ENCODE measurements at places on chromosomes 16 and 17.
A peak's percentile ranks its signal among the peaks of the same experiment; 100 is the strongest.

- DNase-seq, result peak; percentile 67
Measured at GRCh38 chr17:40399185-40399584, 18.5 kb downstream of the TOP2A start.

DNA sequence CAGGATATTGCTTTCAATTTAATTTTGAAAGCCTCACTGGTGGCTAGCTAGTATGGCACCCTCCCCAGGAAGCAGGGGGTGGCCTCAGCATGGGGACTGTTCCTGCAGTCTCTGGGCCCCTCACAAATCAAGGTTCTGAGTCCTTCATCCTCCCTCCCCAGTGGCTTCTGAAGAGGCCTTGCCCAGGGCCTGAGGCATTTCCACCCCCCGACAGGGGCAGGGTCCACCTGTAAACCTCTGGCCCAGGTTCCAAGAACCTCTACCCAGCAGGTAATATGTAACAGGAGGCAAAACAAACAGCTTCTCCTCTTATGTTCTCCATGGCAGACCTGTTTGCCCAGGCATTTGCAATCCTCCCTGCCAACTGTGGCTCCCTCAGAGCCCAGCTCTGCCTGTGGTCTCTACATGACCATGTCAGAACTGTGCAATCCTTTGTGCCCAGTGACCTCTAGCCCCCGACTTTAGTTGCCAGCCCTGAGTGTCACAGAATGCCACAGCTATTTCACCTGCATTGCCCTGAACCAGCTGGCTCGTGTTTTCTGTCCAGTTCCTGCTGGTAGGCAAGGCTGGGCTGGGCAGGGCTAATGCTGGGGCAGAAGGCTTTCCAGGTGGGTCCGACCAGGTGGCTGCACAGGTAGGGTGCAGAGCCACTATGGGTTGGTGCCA lies 14.3 kb downstream of the ACSF2 start:
- no peak for DNase-seq

DNA sequence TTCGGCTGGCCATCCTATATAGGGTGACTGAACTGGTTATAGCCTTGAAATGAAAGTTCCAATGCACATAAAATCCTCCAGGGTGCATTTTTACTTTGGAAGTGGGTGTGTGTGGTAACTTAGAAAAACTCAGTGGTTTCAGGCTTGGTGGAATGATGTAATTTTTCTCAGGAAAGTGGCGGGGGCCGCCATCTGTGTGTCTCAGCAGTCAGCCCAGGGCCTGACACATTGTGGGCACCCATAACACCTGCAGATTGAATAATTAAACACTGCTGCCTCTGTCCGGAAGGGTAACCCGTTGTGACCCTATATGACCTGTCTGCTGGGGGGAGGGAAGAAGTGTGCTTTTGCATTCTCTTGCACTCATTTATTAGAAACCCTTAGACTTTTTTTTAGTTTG lies 2.2 kb upstream of the PDP2 start:
- peak; percentile 91 for DNase-seq

GRCh38 chr17:82351254-82351712 lies 7.8 kb upstream of the TEX19 start:
- no peak for DNase-seq

DNA sequence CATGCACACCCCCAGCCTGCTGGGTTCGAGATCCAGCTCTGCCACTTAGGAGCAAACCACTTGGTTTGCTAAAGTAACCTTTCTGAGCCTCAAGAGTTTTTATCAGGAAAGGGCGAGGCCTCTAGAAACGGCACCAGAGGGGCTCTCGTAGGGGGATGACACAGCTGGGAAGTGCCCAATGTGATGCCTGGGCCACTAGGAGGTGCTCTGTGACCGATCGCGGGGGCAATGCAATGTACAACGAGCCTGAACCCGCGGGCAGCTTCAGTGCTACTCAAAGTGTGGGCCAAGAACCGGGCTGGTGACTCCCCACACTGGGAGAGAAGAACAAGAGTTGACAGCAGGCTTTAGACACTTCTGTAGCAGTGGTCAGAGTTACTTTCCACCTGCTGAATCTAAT lies 9.4 kb downstream of the C16orf89 start:
- peak; percentile 77 for DNase-seq

DNA sequence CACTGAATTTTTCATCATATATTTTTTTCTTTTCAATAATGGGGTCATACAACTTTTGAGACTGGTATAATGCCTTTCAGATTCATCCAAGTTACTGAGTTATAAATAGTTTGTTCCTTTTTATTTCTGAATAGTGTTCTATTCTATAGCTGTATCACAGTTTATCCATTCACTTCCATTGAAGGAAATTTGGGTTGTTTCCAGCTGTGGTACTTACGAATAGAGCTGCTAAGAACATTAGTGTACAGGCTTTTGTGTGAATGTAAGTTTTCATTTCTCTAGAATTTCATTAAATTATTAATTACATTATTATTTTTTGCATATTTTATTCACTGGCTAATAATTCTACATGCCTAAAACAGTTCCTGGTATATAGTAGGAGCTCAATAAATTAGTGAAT lies 52.9 kb downstream of the SNTB2 start:
- no peak for DNase-seq

DNA sequence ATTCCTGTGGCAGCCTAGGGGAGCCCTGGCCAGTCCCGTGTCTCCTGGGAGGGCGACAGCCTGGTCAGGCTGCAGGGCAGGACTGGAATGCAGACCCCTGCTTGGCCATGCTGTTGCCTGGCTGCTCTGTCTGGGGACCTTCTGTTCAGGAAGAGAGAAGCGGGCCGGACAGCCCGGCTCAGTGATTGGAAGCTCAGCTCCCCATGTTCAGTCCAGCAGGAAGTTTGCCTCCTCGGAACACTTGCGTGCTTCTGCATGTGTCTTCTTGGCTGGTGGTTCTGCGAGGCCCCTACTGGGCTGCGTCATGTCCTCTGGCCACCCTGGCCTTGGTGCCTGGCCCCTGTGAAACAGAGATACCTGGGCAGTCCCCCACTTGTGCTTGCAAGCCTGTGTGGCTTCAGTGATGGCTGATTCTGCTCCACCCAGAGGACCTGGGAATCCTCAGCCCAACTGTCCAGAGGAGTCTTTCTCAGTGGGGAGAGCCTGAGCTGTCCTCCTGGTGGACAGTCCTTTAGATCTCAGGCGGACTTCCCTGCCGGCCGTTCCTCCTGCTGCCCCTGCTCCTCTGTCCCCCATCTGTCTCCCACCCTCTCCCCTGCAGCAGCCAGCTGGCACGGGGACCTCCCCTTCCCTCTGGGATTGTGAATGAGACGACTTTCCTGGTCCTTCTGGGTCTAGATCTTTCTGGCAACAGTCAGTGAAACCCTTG lies 279.5 kb downstream of the SEC14L1 start:
- no peak for DNase-seq

DNA sequence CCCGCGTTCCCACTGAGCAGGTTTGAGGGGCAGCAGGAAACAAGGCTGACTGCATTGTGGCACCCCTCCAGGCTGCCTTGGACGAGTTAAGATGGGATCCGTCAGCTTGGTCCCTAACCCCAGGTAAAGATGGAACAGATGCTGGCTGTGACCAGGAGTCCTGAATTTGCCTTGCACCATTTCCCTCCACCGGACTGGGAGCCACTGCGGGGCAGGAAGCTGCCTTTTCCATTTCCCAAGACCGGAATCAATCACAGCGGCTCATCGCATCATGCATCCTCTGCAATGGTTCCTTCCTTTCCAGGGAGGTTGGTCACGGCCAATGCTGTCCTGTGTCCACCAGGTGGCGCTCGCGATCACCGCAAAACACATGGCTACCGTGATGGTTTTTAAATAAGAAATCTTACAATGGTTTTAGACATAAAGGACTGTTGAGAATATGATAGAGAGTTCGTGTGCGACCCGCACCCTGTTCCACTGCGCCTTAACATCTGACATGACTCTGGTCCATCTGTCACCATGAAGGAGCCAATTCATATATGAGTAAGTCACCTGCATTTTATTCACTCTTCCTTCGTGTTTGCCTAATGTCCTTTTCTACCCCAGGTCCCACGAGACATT lies 6.8 kb upstream of the MEAK7 start:
- DNase-seq, result peak; percentile 87

DNA sequence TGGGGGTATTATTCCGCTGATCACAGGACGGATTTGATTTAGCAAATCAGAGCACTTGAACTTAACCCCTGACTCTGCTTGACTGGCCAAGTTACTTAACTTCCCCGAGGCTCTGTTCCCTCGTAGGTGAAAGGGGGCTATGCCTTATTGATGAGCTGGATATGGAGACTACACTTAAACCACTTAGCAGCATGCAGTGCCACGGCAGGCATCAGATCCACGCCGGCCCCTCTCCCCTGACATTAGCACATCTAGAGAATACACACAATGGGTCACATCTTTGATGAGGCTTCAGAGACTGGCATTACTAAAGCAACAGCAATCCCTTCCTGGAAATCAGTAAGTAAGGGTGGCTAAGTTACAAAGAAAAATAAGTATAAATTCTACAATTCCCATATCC lies 71.0 kb downstream of the ABCC12 start:
- DNase-seq, result no peak

DNA sequence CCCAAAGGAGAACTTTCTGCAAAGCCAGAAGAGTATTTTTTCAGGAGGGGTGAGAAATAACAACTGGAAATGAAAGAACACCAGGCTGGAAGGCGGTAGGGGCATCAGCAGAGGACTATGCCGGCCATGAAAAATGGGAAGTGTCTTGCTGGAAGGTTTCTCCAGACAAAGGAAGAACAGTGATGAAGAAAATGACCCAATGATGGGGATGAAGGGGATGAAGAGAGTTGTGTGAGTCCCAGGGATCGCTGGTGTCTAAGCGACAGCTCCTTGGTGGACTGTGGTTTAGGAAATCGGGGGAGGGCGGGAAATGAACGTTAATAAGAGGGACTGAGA lies 623 bp downstream of the TTLL6 start:
- DNase-seq, result no peak

- peak; percentile 10 for DNase-seq
Measured at GRCh38 chr16:10242097-10242496, 59.9 kb upstream of the GRIN2A start.

GRCh38 chr16:89607453-89607852 lies 6.0 kb upstream of the DPEP1 start:
- no peak for DNase-seq

GRCh38 chr17:68462381-68463210 lies 5.3 kb upstream of the WIPI1 start:
- DNase-seq, result peak; percentile 86

GRCh38 chr17:50560931-50561745 lies 623 bp downstream of the CACNA1G start:
- peak; percentile 29 for DNase-seq

- no peak for DNase-seq
Measured at GRCh38 chr16:71666928-71667707, 41.1 kb downstream of the MARVELD3 start.
